Endodermal cell (in vitro differentiated cells): ENCODE measurements at places on chromosomes 2 and 18. TPM values are rescaled to one million over a fixed set of nuclear protein-coding genes. Genes with fewer than 3 reads are reported as not detected.

DNA sequence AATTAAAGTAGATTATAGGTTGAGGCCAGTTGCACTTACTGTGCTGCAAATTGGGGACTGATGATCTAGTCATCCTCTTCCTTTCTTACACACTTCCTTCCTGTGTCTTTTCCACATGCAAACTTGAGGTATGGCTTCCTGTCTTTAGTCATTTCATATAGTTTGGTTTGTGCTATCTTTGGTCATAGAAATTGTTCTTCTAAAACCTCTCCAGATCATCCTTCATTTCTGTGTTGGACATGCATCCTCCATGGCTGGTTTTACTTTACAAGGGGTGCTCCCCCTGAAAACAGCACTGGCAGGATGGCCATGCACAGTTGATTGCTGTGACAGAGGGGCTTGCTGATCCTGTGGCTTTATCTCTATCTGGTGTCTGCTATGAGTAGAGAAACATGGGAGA, 36.5 kb downstream of the MGAT5 start:
- H3K27me3 ChIP-seq, result no peaks in the 10 kb centered on the region
- no peak overlapping the region for H3K4me3 ChIP-seq
- H3K4me1 ChIP-seq, result no peaks in the 10 kb centered on the region
- H3K36me3 ChIP-seq, result no peaks in the 10 kb centered on the region
- no peak overlapping the region for H3K27ac ChIP-seq

DNA sequence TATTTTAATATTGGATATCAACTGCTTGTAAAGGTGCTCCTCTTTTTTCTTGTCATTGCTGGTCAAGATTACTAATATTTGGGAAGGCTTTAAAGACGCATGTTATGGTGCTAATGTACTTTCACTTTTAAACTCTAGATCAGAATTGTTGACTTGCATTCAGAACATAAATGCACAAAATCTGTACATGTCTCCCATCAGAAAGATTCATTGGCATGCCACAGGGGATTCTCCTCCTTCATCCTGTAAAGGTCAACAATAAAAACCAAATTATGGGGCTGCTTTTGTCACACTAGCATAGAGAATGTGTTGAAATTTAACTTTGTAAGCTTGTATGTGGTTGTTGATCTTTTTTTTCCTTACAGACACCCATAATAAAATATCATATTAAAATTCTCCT, 38.2 kb downstream of the COL3A1 start:
- H3K4me3 ChIP-seq, result no peak overlapping the region
- H3K27ac ChIP-seq, result no peak overlapping the region
- peaks cover 4% of the 10 kb centered on the region for H3K4me1 ChIP-seq
- no peak for DNase-seq

GRCh38 chr2:31354837-31355236, 59.7 kb downstream of the XDH start:
- DNase-seq, result peak; percentile 21
- H3K4me1 ChIP-seq, result peaks cover 5% of the 10 kb centered on the region
- H3K27ac ChIP-seq, result no peak overlapping the region
- no peaks in the 10 kb centered on the region for H3K36me3 ChIP-seq
- H3K27me3 ChIP-seq, result no peaks in the 10 kb centered on the region
- H3K4me3 ChIP-seq, result no peak overlapping the region

DNA sequence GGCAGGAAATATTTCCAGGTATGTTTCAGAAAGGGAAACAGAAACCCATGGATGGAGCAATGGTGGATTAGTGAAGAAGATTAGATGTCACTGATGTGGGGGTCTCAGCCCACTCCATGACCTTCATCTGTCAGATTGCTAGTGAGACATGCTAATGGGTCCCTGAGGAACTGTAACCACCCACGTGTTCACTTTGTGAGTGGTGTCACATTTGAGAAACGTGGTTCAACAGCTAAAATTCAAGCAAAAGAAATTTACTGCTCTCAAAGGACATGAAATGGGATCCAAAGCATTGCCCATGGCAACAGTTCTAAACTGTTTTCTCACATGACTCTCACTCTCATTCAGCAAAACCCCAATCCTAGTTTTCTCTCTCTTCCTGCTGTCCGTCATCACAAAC, 776.1 kb downstream of the ERBB4 start:
- H3K36me3 ChIP-seq, result no peaks in the 10 kb centered on the region
- no peak overlapping the region for H3K4me3 ChIP-seq
- H3K27ac ChIP-seq, result peak overlapping the region; percentile 71
- no peak for DNase-seq

DNA sequence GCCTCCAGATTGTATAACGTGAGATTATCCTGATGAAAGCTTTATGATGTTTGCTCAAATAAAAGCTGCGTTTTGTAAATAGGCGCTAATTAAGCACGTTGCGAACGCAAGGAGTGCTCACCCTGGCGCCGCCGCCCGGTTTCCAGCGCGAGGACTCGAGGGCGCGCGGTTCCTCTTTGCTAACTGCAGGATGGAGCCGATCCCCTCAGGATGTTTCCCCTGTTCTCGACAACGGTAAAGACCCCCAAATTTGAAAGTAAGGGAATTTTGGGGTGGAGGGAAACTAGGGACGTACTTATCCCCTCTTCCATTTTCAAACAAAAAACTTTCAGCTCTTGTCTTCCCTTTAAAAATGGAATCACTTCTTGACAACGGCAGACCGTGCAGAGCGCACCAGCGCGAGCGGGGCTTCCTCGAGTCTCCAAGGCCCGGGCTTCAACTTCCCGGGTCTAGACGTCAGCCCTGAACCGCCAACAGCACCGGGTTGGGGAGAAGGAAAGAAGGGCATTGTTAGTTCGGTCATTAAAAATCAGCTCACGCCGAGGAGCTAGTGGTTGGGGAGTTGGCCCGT, 1.1 kb upstream of the GBX2 start:
- peaks cover 10% of the 10 kb centered on the region for H3K4me1 ChIP-seq
- peak overlapping the region; percentile 68 for H3K27ac ChIP-seq
- H3K27me3 ChIP-seq, result peaks cover 100% of the 10 kb centered on the region
- H3K4me3 ChIP-seq, result peak overlapping the region; percentile 40

The CRYGD gene
- total RNA-seq, result 2.2 and 3.3 TPM in 2 replicates

The DSG2 gene
- 142 and 144 TPM in 2 replicates for total RNA-seq

The AFF3 gene
- 0.73 and 0.75 TPM in 2 replicates for total RNA-seq

GRCh38 chr2:176072951-176073904, 10.5 kb downstream of the EVX2 start:
- peaks cover 99% of the 10 kb centered on the region for H3K27me3 ChIP-seq
- DNase-seq, result peak; percentile 65
- no peak overlapping the region for H3K27ac ChIP-seq
- no peak overlapping the region for H3K4me3 ChIP-seq
- H3K36me3 ChIP-seq, result no peaks in the 10 kb centered on the region

GRCh38 chr2:102755284-102755683, 6.5 kb upstream of the TMEM182 start:
- H3K27me3 ChIP-seq, result no peaks in the 10 kb centered on the region
- no peaks in the 10 kb centered on the region for H3K36me3 ChIP-seq
- no peaks in the 10 kb centered on the region for H3K4me1 ChIP-seq
- no peak overlapping the region for H3K4me3 ChIP-seq
- no peak for DNase-seq

- H3K36me3 ChIP-seq, result no peaks in the 10 kb centered on the region
- H3K4me3 ChIP-seq, result no peak overlapping the region
- no peaks in the 10 kb centered on the region for H3K4me1 ChIP-seq
- DNase-seq, result peak; percentile 59
- no peaks in the 10 kb centered on the region for H3K27me3 ChIP-seq
Observed at GRCh38 chr2:219416938-219417337, 1.2 kb upstream of the DES start.

DNA sequence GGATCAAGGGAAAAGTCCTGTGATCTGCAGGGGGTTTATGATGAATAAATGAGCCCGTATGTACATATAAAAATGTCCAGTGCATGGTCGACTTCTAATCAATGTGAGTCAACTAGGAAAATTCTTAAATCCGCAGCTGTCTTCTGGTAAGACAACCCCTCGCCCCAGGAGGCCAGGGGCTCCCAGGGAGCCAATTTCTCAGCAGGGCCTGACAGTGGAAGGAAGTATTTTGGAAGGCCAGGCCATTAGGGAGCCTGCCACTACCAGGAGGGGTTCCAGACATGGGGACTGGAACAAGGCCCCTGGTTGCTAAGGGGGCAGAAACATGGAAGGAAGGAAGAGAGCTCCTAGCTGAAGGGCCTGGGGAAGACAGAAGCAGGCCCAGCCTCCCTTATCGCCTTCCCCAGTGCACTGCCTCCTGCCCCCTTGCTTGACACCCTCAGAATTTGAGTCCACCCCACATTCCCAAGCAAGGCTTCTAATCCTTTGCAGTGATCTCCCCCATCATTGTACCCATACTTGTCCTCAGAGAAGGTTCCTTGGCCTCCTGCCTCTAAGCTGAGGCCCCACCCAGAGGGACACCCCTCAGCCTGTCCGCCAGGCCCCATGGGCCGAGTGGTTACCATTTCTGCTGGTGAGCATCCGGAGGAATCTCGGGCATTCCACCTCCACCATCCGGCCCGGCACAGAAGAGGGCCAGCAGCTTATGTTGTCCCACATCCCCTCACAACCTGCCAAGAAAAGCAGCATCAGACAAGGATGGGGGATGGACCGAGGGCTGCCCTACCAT, 45.9 kb downstream of the SCTR start:
- H3K4me1 ChIP-seq, result peaks cover 3% of the 10 kb centered on the region
- DNase-seq, result no peak
- no peaks in the 10 kb centered on the region for H3K27me3 ChIP-seq
- no peaks in the 10 kb centered on the region for H3K36me3 ChIP-seq
- H3K27ac ChIP-seq, result no peak overlapping the region

GRCh38 chr2:152763651-152764050, 45.2 kb downstream of the ARL6IP6 start:
- no peaks in the 10 kb centered on the region for H3K27me3 ChIP-seq
- H3K4me3 ChIP-seq, result no peak overlapping the region
- H3K4me1 ChIP-seq, result peaks cover 2% of the 10 kb centered on the region
- peaks cover 37% of the 10 kb centered on the region for H3K36me3 ChIP-seq
- no peak for DNase-seq
- no peak overlapping the region for H3K27ac ChIP-seq

DNA sequence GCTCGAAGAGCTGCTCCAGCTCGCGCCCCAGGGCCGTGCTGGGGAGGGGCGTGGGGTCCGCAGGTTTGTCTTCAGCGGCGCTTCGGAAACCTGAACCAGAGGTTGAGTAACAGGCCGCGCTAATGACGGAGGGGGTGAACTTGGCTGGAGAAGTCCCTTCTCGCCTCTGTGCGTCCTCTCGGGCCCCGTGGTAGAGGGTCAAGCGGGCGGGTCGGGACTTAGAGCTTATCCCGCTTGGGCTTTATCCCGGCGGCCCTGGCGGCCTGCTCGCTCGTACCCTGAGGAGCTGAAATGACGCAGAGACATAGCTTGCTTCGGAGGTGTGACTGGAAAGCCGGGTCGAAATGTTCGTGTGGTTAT, 479 bp downstream of the RNMT start:
- peak overlapping the region; percentile 94 for H3K27ac ChIP-seq
- no peaks in the 10 kb centered on the region for H3K27me3 ChIP-seq
- peak overlapping the region; percentile 84 for H3K4me3 ChIP-seq
- no peaks in the 10 kb centered on the region for H3K4me1 ChIP-seq
- peaks cover 10% of the 10 kb centered on the region for H3K36me3 ChIP-seq

GRCh38 chr18:32831781-32832180, 59.0 kb upstream of the KLHL14 start:
- H3K4me1 ChIP-seq, result no peaks in the 10 kb centered on the region
- no peak overlapping the region for H3K4me3 ChIP-seq
- H3K27ac ChIP-seq, result no peak overlapping the region
- H3K27me3 ChIP-seq, result peaks cover 28% of the 10 kb centered on the region
- no peaks in the 10 kb centered on the region for H3K36me3 ChIP-seq

The IL36RN gene
- not detected in 2 replicates for total RNA-seq

GRCh38 chr18:3453540-3454364, 3.8 kb downstream of the TGIF1 start:
- peaks cover 46% of the 10 kb centered on the region for H3K36me3 ChIP-seq
- peak overlapping the region; percentile 96 for H3K27ac ChIP-seq
- peak overlapping the region; percentile 100 for H3K4me3 ChIP-seq
- no peak for DNase-seq
- H3K27me3 ChIP-seq, result no peaks in the 10 kb centered on the region
- peaks cover 17% of the 10 kb centered on the region for H3K4me1 ChIP-seq

The EN1 gene
- total RNA-seq, result not detected in 2 replicates

The TMEM169 gene
- 0.63 and 1.1 TPM in 2 replicates for total RNA-seq

DNA sequence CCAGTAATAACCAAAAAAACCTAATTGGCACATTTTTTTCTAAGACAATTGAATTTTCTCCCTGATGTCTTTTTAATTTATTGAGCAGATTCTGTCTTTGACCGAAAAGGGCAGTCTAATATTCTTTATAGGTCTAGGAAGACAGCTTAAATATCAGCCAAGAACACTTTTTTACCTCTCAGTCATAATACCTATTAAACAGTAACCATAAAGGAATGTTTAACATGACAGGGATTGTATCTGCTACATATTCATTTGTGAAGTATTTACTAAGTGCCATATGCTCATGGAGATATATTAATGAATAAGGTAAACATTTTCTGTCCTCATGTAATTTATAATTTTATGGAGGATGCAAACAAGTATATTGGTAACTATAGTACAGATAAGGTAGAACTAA, 3.1 kb upstream of the HTR2B start:
- peaks cover 14% of the 10 kb centered on the region for H3K36me3 ChIP-seq
- H3K4me1 ChIP-seq, result peaks cover 7% of the 10 kb centered on the region
- H3K4me3 ChIP-seq, result no peak overlapping the region
- DNase-seq, result no peak
- no peak overlapping the region for H3K27ac ChIP-seq
